Left renal pelvis (tissue), 4 donors: ENCODE measurements at places on chromosomes 7 and 10. TPM values are rescaled to one million over a fixed set of nuclear protein-coding genes. Genes with fewer than 3 reads are reported as not detected.
A peak's percentile ranks its signal among the peaks of the same experiment; 100 is the strongest.

DNA sequence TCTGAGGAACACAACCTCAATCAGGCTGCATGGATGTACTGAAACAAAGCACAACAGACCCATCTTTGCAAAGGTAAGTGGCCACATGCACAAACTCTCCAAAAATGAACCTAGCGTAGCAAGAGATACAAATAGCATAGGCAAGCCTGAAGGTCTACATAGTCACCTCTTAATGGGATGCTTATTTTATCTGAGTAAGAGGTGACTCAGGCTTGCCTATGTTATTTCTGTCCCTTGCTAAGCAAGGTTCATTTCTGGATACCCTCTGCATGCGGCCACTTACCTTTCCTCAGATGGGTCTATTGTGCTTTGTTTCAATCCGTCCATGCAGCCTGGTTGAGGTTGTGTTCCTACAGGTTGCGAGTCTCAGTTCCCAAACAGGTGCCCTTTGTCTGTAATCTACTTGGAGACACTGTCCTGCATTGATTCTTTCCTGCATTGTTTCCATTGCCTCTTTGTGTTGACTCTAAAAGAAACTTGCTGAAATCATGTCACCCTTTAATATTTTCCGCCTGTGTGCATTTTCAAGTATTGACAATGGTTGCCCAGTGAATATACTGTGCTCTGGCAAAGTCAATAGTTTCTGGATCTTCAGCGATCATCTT, 291.8 kb upstream of the LYZL1 start:
- DNase-seq = no peak

GRCh38 chr7:142881586-142882337, 3.8 kb downstream of the TRPV6 start:
- no peak for DNase-seq

DNA sequence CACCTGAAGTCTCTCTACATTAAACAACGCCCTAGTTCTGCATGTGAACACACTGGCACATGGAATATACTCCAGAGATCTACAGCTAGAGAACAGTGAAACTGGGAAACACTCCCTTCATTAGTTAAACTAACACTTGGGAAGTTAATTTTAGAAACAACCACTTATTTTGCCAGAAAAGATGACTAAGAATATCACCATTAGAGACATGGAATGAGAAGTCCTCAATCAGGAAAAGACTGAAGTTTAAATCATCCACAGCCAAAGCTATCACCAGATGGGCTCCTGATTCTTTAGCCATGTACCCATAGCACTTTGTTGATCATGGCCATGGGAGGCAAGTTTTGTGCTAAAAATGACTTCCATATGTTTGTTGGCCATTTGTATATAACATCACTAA, 719.5 kb downstream of the KCNMA1 start:
- DNase-seq = no peak

- DNase-seq = no peak
These were observed 402.6 kb downstream of the NEBL start for GRCh38 chr10:20494474-20494873.

- peak; percentile 24 for DNase-seq
These were observed 91.0 kb upstream of the STRIP2 start for GRCh38 chr7:129343099-129343700.

DNA sequence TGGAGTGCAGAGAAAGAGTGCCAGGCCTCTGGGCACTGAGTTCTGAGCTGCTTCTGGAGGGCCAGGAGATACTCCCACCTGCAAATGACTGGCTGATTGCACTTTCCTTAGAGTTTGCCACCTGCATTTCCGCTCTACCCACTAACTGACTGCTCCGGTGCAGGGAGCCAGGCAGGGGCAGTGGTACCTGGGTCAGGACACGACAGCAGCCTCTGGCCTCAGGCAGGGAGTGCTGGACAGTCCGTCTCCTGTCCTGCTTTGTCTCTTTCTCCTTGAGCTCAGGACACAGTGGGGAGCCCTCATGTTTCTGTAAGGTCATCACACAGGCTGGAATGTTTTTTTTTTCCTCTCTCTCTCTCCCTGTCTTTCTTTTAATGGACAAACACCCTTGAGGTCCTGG, 252.0 kb downstream of the DPP6 start:
- DNase-seq = no peak

DNA sequence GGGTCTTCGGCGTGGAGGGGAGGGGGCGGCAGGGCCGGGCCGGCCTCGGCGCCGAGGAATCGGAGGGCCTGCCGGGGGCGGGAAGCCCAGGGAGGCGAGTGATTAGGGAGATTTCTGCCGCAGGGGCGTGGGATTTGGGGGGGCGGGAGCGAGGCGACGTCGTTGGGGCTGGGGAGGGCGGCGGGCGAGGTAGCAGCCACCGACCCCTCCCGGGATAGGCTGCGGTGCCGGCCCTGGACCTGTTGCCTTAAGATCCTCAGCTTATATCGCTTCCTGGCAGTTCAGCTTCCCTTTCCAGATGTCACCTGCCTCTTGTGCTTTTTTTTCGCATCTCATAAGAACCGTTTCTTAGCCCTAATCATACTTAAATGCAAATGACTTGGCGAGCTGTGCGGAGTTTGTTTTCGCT, 655 bp downstream of the LMTK2 start:
- DNase-seq = no peak

GRCh38 chr10:12381536-12382156, 32.3 kb downstream of the CAMK1D start:
- no peak for DNase-seq

DNA sequence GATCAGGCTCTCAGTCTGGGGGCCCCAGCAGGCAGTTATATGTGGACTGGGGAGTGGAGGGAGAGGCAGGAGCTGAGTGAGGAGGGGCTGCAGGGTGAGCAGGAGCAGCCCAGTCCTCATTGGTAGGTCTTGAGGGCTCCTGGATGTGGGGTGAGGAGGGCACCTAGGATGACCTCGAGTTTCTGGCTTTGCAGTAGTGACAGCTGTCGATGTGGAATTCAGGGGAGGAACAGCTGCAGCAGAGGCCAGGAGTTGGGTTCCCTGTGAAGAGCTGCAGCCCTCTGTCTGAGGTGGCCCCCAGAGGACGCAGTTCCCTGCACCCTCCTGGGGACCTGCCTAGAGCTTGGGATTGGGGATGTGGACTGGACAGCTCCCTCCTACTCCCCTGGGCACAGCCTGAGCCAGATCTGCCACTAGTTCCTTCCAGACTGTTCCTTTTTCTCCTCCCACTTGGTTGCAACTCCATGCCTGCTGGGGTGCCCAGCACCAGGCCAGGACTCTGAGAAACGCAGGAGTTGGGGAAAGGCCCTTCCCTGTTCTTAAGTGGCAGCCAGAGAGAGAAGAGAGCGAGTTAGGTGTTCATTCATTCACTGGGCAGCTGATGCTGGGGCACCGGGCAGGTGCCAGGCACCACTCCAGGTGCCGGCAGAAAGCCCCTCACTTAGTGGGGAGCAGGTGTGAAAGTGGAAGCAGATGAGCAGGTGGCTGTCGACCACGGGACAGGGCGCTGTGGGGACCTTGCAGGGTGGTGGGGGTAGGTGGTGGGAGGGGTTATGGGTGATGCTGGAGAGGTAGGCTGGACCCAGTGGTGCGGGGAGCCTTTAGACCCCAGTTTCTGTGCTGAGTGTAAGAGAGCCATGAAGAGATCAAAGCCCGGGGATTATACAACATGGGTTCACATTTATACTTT, 57.9 kb downstream of the PRF1 start:
- no peak for DNase-seq

GRCh38 chr10:20485554-20485953, 411.6 kb downstream of the NEBL start:
- no peak for DNase-seq

DNA sequence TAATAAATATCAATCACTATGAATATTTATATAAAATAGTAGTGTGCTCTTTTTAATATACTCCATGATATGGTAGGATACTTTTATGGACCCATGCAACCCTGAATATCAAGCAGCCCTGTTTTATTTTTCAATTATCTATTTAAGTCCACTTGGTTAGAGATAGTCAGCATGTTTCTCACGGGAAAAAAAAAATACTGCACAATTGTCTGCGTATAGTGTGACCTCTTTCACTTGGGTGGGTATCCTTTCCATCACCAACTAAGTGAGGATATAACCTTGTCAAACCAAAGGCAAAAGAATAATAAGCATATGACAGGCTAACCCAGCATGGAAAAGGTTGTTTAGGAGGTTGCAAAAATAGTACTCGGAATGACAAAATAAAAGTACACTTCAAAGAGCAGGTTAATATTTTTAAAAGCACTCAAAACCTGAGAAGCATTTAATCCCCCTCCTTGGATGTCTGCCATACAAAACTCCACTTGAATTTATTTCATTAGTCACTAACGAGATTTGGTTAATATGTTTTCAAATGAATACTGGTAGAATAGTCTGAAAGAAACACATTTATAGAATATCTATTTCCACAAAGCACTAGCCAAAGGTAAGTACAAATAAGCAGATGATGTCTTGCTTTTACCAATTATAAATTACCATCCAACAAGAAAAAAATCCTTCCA, 76.5 kb downstream of the IMMP2L start:
- DNase-seq = no peak

DNA sequence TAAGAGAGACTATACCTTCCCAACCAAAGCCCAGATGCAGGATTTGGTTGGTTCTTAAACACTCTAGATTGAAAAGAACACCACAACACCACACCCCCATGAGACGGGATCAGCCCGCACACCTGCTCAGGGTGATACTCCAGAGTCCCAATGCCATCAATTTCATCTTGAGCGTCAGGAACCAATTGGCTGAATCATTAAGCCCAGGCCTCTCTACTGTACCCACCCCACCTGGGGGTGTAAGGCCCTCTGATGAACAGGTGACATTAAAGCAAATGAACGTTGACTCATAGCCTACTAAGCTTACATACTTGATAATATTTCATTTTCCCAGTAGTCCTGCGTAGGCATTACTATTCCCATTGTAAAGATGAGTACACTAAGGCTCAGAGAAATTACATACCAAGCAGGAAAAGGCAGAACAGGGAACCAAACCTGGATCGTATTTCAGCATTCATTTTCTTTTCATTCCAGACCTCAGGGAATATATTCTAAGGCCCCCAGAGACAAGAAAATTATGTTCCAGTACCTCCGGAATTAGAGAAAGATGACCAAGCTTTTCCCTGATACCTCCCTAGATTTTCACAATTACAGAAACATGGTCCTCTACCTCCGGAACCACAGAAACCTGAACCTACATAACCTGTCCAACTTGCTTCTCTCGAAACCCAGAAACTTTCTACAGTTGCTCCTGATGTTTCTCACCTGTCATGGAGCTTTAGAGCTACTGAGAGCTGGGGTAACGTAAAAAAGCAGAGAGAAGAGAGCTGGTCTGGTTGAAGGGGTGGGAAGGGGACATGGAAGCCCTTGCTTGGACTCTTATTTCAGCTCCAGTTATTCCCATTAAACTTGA, 43.1 kb upstream of the KDM7A start:
- no peak for DNase-seq

GRCh38 chr7:26291699-26292538, at the start of gene SNX10:
Gene SNX10 (plus strand): TSS chr7:26291862. CDS start chr7:26346443, 54,581 bp downstream.
- no peak for DNase-seq

The GPR15LG gene
- polyA plus RNA-seq = 1.5 TPM

The EIF3B gene
- polyA plus RNA-seq = 191 TPM

The PLCE1 gene
- 38.5 TPM for polyA plus RNA-seq

The TFEC gene
- polyA plus RNA-seq = 25.3 TPM

The PAPOLB gene
- polyA plus RNA-seq = 0.12 TPM

The NPS gene
- polyA plus RNA-seq = not detected

The AGR3 gene
- 2.5 TPM for polyA plus RNA-seq

The IQUB gene
- polyA plus RNA-seq = 5.5 TPM

The CHAT gene
- polyA plus RNA-seq = not detected

The PARP12 gene
- polyA plus RNA-seq = 14.1 TPM

The NFKB2 gene
- polyA plus RNA-seq = 25.9 TPM

The ZNF783 gene
- 15.8 TPM for polyA plus RNA-seq
